ENCODE measurements at places on chromosomes 1 and 21.
A peak's percentile ranks its signal among the peaks of the same experiment; 100 is the strongest.

GRCh38 chr1:29380532-29380931 lies 144.2 kb downstream of the PTPRU start:
- H3K4me3 ChIP-seq = no peak overlapping the region
- no peak for DNase-seq
- peaks cover 10% of the 10 kb centered on the region for H3K4me1 ChIP-seq
- H3K27ac ChIP-seq = no peak overlapping the region
- no peaks in the 10 kb centered on the region for H3K27me3 ChIP-seq

DNA sequence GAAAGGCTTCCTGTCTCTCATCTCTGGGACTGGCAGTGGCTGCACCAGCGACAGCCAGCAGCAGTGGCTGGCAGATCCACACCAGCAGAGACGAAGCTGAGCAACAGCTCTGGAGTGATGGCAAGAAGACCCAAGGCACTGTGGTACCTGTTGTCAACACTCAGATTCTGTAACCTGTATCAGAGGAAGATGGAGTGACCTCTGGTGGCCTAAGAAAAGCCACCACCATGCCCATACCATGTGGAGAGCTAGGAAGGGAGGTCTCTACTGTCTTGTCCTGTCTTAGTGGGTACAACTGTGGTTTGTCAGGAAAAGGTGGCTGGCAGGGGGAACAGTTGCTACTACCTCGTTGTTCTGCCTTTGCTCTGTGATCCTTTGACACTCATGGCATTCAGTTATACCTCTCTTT lies 22.5 kb upstream of the RHBDL2 start:
- H3K27ac ChIP-seq = no peak overlapping the region
- no peak overlapping the region for H3K4me3 ChIP-seq
- no peak for DNase-seq
- H3K27me3 ChIP-seq = no peaks in the 10 kb centered on the region

- H3K36me3 ChIP-seq = peaks cover 12% of the 10 kb centered on the region
- peak overlapping the region; percentile 36 for H3K27ac ChIP-seq
- no peak for DNase-seq
- H3K4me1 ChIP-seq = peaks cover 37% of the 10 kb centered on the region
Observed at GRCh38 chr1:204684206-204684570, 1.4 kb downstream of the LRRN2 start.

GRCh38 chr1:12412439-12412838 lies 182.6 kb downstream of the VPS13D start:
- H3K36me3 ChIP-seq = peaks cover 20% of the 10 kb centered on the region
- no peak for DNase-seq
- no peak overlapping the region for H3K4me3 ChIP-seq
- peaks cover 5% of the 10 kb centered on the region for H3K4me1 ChIP-seq

DNA sequence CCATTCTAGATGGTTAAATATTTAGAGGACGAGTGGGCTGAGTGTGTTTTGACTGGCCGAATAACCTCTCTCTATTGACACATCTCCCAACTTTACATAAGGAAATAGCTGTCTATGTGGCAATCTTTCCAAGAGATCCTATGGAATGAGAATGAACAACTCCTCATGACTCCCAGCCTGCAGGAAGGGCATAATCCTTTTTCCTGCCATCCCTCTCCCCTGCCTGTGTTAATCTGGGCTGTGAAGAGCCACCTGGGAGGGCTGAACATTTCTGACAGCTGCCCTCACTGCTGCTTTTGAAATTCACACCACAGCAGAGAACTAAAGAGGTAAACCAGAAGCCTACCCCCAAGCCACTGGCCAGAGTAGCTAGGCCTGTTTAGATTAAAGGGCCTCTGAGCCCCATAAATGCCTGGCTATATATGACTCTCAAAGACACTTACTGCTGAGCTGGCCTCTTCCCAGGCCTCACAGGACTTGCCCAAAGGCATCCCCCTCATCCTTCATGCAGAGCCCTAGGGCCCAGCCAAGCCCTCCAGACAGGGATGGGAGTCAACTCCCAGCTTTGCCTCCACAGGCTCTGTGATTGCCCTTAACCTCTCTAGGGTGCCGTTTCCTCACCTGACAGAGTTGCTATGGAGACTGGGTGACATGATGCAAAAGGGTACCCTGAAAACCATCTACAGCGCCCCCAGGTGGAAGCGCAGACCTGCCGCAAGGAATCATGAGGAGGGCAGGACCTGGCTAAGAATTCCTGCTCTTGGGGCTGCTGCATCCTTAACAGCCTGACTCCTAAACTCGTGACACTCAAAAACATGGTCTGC lies 42.0 kb upstream of the LDLRAP1 start:
- H3K27me3 ChIP-seq = no peaks in the 10 kb centered on the region
- peaks cover 15% of the 10 kb centered on the region for H3K36me3 ChIP-seq
- no peak overlapping the region for H3K27ac ChIP-seq
- peaks cover 9% of the 10 kb centered on the region for H3K4me1 ChIP-seq
- DNase-seq = no peak

- no peaks in the 10 kb centered on the region for H3K4me1 ChIP-seq
- DNase-seq = no peak
- peaks cover 47% of the 10 kb centered on the region for H3K36me3 ChIP-seq
- no peaks in the 10 kb centered on the region for H3K27me3 ChIP-seq
- H3K27ac ChIP-seq = no peak overlapping the region
- H3K4me3 ChIP-seq = no peak overlapping the region
Observed at GRCh38 chr1:67420835-67421492, 9.2 kb downstream of the SERBP1 start.

DNA sequence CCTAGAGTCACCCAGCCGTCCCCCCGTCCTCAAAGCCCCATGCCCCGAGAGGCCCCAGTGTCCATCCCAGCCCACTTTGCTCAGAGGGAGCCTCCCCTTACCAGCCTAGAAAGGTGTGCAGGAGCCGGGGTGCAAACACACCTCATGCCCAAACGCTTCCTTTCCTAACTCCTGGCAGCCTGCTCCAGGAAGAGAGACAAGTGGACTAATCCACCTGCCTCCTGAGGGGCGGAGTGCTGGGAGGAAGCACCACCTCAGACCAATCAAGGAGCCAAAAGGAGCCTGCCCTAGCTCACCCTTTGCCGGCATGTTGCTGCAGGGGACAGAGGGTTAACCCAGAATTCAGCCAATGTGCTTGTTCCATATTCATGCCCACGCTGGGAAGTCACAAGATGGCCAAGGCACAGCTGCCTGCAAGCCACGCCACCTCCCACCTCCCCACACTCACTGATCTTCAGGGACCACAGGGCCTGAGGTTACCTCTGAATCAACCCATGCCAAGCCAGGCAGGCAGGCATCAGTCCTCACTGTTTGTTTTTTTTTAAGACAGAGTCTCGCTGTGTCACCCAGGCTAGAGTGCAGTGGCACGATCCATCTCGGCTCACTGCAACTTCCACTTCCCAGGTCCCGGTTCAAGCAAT lies 27.8 kb downstream of the PLEKHA6 start:
- DNase-seq = no peak
- H3K36me3 ChIP-seq = peaks cover 13% of the 10 kb centered on the region
- no peak overlapping the region for H3K4me3 ChIP-seq
- H3K27me3 ChIP-seq = no peaks in the 10 kb centered on the region

GRCh38 chr1:216223486-216223885 lies 199.8 kb downstream of the USH2A start:
- DNase-seq = peak; percentile 29
- no peaks in the 10 kb centered on the region for H3K36me3 ChIP-seq
- no peaks in the 10 kb centered on the region for H3K4me1 ChIP-seq
- H3K27me3 ChIP-seq = no peaks in the 10 kb centered on the region
- H3K27ac ChIP-seq = no peak overlapping the region

- H3K4me3 ChIP-seq = no peak overlapping the region
- no peak overlapping the region for H3K27ac ChIP-seq
- peak; percentile 31 for DNase-seq
- peaks cover 4% of the 10 kb centered on the region for H3K36me3 ChIP-seq
- H3K4me1 ChIP-seq = peaks cover 18% of the 10 kb centered on the region
Observed at GRCh38 chr1:9792156-9793042, 31.4 kb downstream of the CLSTN1 start.

GRCh38 chr1:29858646-29859045 lies 622.3 kb downstream of the PTPRU start:
- H3K27ac ChIP-seq = no peak overlapping the region
- DNase-seq = no peak
- H3K36me3 ChIP-seq = no peaks in the 10 kb centered on the region
- peaks cover 32% of the 10 kb centered on the region for H3K4me1 ChIP-seq
- H3K4me3 ChIP-seq = no peak overlapping the region

- H3K36me3 ChIP-seq = no peaks in the 10 kb centered on the region
- H3K27me3 ChIP-seq = no peaks in the 10 kb centered on the region
- DNase-seq = peak; percentile 66
Observed at GRCh38 chr1:205748403-205749233, 1.4 kb downstream of the NUCKS1 start.

GRCh38 chr1:219120624-219121544 lies 52.8 kb upstream of the LYPLAL1 start:
- H3K4me1 ChIP-seq = no peaks in the 10 kb centered on the region
- H3K27me3 ChIP-seq = no peaks in the 10 kb centered on the region
- no peak overlapping the region for H3K4me3 ChIP-seq
- H3K27ac ChIP-seq = no peak overlapping the region
- no peaks in the 10 kb centered on the region for H3K36me3 ChIP-seq

DNA sequence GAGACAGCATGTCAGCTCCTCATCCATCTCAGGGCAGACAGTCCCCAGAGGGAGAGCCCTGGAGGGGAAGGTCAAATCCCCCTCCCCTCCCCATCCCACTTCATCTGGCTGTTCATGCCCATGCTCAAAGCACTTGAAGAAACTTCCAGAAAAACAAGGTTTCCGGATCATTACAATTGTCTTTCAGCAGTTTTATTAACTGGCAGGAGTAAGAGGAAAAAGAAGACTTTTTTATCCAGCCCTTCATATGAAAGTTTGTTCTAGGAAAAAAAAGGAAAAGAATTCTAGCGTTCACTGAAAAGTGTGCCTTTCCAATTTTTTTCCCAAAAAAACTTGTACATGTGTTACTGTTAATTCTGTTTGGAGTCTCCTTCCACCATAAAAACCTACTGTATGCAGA lies 145.7 kb upstream of the TIAM1 start:
- no peak overlapping the region for H3K27ac ChIP-seq
- H3K4me1 ChIP-seq = no peaks in the 10 kb centered on the region
- no peaks in the 10 kb centered on the region for H3K27me3 ChIP-seq
- H3K36me3 ChIP-seq = peaks cover 3% of the 10 kb centered on the region

DNA sequence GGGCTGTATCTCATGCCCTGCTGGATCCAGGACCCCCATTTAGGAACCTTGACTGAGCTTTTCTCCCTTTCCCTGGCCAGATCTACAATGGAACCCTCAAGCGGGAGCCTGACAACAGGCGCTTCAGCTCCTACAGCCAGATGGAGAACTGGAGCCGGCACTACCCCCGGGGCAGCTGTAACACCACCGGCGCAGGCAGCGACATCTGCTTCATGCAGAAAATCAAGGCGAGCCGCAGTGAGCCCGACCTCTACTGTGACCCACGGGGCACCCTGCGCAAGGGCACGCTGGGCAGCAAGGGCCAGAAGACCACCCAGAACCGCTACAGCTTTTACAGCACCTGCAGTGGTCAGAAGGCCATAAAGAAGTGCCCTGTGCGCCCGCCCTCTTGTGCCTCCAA lies 29.8 kb downstream of the PKP1 start:
- H3K27ac ChIP-seq = no peak overlapping the region
- peaks cover 6% of the 10 kb centered on the region for H3K27me3 ChIP-seq
- H3K36me3 ChIP-seq = no peaks in the 10 kb centered on the region
- H3K4me1 ChIP-seq = peaks cover 25% of the 10 kb centered on the region
- no peak overlapping the region for H3K4me3 ChIP-seq
- DNase-seq = no peak

DNA sequence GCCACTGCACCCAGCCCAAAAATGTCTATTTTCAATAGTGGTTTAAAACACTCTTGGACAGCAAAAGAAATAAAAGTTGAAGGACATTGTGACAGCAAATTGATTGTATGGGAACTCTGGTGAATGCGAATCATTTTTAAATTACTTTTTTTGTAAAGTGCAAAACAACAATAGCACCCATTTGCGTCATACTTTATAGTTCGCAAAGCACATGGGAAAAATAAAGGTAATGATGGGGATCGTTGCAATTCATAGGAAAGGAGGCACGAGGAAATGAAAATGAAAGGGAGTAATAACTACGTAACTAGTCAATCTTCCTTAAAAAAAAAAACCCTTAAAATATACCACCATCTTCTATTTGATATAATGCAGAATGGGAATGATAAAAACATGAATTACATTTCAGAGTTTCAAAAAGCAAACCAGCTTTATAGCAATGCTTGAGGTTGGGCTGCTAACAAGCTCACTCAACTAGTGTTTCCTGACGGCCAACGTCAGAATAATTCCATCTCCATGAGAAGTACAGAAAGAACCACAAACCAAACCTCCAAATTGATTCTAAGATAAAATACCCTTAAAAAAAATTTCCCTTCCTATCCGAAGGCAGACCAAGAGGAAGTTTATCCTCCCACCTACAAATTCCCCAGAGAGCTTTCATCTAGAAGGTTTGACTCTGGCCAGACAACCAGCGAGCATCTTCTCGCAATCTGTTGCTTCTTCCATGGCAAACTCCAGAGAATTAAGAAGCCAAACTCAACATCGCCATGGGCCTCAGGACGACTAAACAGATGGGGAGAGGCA lies at the start of gene EDARADD:
EDARADD (plus strand) TSS at position 606 of the 801 bp plus-strand sequence; CDS start at position 765, 159 bp downstream.
- peaks cover 3% of the 10 kb centered on the region for H3K4me1 ChIP-seq
- H3K27ac ChIP-seq = no peak within 1 kb of the TSS
- DNase-seq = no peak
- peaks cover 24% of the 10 kb centered on the region for H3K27me3 ChIP-seq
- H3K4me3 ChIP-seq = peak within 1 kb of the TSS; percentile 59

- no peak for DNase-seq
- peaks cover 3% of the 10 kb centered on the region for H3K27me3 ChIP-seq
- H3K36me3 ChIP-seq = no peaks in the 10 kb centered on the region
- no peak overlapping the region for H3K4me3 ChIP-seq
Observed at GRCh38 chr21:38908537-38908936, 102.8 kb downstream of the ETS2 start.

- no peak overlapping the region for H3K27ac ChIP-seq
- H3K4me3 ChIP-seq = no peak overlapping the region
- H3K4me1 ChIP-seq = no peaks in the 10 kb centered on the region
- no peak for DNase-seq
Observed at GRCh38 chr1:239562095-239562494, 175.7 kb downstream of the CHRM3 start.

- H3K4me3 ChIP-seq = no peak overlapping the region
- no peak for DNase-seq
- H3K4me1 ChIP-seq = no peaks in the 10 kb centered on the region
- H3K27me3 ChIP-seq = no peaks in the 10 kb centered on the region
- H3K36me3 ChIP-seq = peaks cover 55% of the 10 kb centered on the region
Observed at GRCh38 chr21:46117586-46118315, 19.8 kb downstream of the COL6A2 start.

DNA sequence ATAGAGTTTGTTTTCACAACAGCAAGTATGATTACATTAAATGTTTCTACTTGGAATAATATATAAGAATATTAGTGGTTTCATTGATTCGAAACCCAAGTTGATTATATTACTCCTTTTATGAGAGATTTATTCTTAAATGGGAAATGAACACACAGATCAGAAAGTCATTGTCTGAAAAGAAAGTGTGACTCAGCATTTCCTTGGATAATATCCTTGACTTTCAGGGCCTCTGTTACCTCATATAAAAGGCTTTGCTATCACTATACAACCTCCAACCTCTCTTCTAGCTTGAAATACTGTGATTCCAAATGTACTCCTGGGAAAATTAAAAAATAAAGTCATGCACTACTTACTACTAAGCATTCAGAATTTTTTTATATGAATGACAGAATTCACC lies 295.3 kb upstream of the LYPLAL1 start:
- no peaks in the 10 kb centered on the region for H3K4me1 ChIP-seq
- DNase-seq = no peak
- no peak overlapping the region for H3K4me3 ChIP-seq
- H3K36me3 ChIP-seq = no peaks in the 10 kb centered on the region
- no peak overlapping the region for H3K27ac ChIP-seq

- H3K27me3 ChIP-seq = no peaks in the 10 kb centered on the region
- no peak overlapping the region for H3K4me3 ChIP-seq
- H3K36me3 ChIP-seq = no peaks in the 10 kb centered on the region
- H3K4me1 ChIP-seq = no peaks in the 10 kb centered on the region
Observed at GRCh38 chr1:223609066-223609465, 56.4 kb downstream of the CAPN8 start.
